ENCODE measurements at places on chromosomes 6 and 20.

DNA sequence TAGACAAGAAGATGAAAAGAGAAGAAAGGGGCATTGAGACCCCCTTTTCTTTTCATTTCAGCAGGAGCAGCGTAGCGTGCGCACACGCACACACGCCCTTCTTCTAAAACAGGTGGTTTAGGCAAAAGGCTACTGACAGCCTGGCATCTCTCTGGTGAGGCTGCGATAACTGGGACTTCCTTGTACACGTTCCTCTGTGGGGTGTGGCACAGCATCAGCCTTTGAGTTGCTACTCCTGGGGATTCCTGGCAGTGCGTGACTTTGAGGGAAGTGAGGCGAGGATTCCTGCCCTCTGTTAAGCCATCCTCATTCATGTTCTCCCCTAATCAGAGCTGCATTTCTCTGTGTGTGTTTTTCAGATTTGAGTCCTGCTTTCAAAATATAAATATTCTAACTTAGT, 94.7 kb downstream of the TMEM170B start:
- peak; percentile 6 for DNase-seq

DNA sequence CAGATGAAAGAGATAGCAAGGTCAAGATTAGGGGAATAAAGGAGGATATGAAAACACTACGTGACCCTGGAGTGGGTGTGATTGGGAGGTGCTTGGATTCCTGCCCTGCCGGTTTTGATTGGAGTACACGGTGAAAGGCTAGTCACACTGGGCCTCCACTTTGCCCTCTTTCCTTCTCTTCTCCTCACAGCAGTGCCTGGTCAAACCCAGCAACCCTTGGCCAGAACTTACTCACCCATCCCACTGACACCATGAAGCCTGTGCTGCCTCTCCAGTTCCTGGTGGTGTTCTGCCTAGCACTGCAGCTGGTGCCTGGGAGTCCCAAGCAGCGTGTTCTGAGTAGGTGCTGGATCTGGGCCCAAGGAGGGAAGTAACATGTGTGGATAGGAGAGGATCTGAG, at the start of gene WFDC13:
WFDC13 (plus strand) TSS at position 166 of the 400 bp plus-strand sequence; CDS start at position 252, 86 bp downstream.
- DNase-seq, result no peak

- DNase-seq, result no peak
These were observed 114.1 kb downstream of the ERMARD start for GRCh38 chr6:169865346-169866139.

GRCh38 chr6:15627821-15628220, 35.0 kb downstream of the DTNBP1 start:
- no peak for DNase-seq

- no peak for DNase-seq
These were observed 93.9 kb downstream of the ARID1B start for GRCh38 chr6:156870924-156871539.

- DNase-seq, result no peak
These were observed 186.2 kb upstream of the SYNDIG1 start for GRCh38 chr20:24283186-24283585.

GRCh38 chr6:72809746-72810379, 188.0 kb downstream of the KCNQ5 start:
- DNase-seq, result no peak

DNA sequence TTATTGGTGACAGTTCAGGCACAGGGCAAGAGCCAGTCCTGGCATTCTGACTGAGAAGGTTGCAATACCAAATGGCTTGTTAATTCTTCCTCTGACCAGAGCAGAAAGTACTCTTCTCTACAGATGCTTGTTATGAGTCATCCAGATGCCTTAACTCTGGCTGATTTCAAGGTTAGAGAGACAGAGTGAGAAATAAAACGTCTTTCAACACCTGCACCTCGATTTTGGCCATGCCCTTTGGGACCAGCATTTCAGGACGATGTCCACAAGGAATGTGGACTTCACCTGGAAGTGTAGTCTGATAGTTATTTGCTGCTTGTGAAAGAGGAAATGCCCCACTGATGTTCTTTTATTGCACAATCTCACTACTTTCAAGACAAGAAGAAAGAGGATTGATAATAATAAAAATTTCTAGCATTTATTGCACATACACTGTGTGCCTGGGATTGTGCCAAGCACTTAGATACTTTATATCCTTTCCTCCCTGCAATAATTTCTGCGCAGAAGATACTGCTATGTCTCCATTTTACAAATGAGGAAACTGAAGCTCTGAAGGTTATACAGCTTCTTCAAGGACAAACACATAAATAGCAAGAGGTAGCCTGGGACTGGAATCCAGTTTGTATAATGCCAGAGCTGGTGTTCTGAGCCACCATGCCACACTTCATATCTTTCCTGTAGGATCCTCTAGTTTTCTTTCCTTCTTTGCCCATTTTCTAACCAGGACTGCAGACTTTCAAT, 33.5 kb upstream of the MCM3 start:
- peak; percentile 23 for DNase-seq

DNA sequence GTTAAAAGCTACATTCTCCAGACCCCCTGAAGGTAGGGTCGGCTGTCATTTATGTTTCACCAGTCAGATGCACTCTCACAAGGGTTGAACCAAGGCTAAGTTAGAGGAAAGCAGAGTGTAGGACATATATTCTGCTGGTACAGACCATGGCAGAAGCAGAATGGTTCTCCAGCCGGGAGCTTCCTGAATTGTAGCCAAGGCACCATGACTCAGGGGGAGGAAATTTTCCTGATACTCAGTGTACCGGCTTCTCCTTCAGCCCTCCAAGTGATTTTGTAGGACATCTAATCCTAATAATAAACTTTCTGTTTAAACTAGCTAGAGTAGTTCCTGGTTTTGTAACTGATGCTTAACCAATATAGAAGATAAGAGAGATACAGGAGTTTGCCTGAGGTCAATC, 14.2 kb upstream of the SLPI start:
- DNase-seq, result no peak

DNA sequence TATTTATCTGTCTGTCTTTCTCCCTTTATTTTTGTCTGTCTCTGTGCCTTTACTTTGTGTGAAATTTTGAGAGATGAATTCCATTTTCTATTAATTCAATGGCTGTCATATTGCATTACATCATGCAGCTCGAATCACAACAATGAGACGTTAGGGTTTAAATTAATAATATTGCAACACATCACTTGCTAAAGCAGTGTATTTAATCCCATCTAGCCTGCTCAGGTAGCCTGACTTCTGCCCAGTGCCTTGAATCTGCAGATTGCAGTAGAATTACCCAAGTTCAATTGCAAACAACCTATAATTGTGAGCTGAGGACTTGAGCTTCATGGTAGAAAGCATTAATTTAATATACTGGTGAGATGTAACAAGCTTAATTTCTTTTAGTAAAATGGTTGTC, 235.7 kb upstream of the TSHZ2 start:
- no peak for DNase-seq

DNA sequence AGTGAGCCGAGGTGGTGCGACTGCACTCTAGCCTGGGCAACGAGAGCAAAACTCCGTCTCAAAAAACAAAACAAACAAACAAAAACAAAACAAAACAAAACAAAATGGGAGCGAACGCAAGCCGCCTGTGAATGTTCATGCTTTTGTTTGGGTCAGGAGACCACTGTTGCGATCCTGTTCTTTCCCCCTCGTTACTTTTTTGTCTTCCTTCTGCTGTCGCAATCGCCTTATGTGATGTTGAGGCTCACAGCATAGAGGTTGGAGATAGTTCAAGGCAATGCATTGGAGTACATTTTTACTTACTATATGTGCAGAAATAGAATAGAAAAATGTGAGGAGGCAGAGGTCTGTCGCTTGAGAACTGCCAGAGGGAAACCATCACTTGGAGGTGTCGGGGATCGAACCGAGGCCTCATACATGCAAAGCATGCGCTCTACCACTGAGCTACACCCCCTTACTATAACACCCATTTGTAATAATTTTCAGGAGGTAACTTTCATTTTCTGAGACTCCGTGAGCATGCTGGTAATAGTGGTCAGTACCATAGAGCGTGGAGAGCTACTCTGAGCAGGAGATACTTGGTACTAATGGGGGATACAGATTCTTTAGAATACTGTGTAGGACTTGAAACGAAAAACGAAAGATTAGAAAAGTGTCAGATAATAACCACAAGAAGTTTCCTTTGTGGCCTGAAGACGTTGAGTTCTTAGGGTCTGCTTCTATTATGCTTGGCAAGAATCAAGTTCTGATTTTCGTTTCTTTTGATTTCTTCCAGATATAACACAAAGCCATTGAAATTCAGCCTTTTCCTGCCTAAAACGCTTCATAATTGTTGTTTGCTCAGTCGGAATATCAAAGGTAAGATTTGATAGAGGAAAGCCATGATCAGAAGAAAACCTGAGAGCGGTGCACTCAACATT, 121.1 kb downstream of the TRIM27 start:
- peak; percentile 84 for DNase-seq

DNA sequence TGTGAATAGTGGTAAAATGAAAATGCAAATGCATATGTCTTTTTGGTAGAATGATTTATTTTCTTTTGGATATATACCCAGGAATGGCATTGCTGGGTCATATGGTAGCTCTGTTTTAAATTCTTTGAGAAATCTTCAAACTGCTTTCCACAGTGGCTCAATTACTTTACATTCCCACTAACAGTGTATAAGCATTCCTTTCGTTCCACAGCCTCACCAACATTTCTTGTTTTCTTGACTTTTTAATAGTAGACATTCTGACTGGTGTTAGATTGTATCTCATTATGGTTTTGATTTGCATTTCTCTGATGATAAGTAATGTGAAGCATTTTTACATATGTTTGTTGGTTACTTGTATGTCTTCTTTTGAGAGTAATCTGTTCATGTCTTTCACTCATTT, 144.0 kb downstream of the SIM1 start:
- DNase-seq, result no peak

- DNase-seq, result peak; percentile 72
These were observed 9.3 kb upstream of the ARID1B start for GRCh38 chr6:156767603-156768467.

DNA sequence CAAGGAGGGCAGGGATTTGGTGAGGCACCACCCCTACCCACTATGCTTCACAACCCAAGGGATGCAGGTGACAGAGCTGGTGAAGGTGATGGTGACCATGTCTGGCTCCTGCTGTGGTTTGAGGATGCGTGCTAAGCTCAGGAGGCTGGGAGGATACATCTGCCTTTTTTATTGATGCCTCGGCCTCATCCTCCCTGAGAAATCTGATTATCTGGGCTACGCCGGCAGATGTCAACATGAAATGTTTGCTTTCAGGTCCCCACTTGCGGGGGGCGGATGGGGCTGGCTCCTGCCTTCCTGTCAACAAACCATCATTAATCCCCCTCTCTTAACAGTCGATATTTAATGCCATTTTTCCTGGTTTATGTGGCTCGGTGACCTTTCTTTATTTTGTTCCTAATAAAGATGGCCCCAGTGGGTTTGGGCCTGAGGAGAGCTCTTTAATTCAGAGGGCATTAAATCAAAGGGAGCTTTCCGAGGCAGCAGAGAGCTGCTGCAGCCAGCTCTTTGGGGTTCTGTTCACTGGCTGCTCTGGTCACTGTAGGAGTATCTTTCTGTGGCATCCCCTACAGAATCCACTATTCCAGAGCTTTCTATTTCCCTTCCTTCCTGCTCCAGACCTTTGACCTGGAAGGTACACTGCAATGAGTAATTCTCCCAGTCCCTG, 33.5 kb upstream of the LRFN2 start:
- DNase-seq, result no peak

- DNase-seq, result no peak
These were observed 4.0 kb upstream of the CST1 start for GRCh38 chr20:23754731-23755130.

DNA sequence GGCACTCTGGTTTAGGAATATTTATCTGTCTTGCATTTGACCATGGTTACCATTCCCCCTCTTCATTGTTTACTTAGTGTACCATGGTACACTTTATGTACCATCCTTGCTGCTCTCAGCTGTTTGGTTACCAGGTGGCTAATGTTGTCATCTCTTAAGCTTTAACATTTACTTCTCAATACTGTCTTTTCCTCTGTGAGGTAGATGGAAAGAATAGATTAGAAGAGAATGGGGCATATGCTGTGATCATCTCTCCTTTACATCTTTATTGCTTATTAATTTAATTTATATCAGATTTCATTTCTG, 109.2 kb downstream of the NCOA3 start:
- DNase-seq, result no peak

DNA sequence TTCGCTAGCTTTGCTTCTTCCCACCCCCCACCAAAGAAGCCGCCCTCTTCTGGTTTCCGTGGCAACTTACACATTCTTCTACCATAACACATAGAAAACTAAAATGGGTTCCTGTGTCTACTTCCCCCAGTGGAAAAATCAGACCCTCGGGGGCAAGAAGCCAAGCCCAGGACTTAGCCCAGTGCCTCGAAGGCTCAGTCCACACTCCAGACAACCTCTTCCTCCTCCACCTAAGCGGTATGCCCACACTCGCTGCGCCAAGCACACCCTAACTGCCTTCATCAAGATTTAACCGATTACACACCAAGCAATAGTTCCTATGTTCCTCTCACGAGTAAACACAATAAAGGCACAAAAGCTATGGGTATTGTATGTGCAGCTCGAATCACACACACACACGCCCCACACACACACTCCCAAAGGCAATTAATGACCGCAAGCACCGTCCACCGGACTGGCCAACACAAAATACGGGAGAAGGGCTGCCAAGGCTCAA, 537 bp downstream of the PPIL4 start:
- DNase-seq, result peak; percentile 59

DNA sequence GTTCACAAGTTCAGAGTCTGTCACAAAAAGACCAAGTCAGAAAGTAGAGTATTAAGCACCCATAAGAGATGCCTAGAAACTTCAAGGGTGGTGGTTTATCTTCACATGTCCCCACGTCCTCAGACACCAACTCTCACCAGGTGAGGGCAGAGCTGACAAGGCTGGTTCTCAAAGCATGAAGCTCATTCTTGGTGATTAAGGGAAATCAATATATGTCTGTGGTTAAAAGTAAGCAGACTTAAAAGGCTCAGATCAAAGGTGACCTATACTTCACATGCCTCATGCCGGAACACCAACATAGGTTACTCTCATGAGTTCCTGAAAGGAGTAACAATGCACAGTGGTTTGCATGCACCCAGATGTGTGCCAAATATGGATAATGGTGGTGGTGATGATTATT, 27.0 kb downstream of the IL17A start:
- DNase-seq, result no peak

GRCh38 chr6:154995254-154996015, at the start of gene TIAM2:
TSS of gene TIAM2 (plus strand) at chr6:154995315. CDS start at chr6:155129224, 133,909 bp downstream.
- no peak for DNase-seq

GRCh38 chr6:109490713-109491112, 7.7 kb upstream of the ZBTB24 start:
- DNase-seq, result no peak

DNA sequence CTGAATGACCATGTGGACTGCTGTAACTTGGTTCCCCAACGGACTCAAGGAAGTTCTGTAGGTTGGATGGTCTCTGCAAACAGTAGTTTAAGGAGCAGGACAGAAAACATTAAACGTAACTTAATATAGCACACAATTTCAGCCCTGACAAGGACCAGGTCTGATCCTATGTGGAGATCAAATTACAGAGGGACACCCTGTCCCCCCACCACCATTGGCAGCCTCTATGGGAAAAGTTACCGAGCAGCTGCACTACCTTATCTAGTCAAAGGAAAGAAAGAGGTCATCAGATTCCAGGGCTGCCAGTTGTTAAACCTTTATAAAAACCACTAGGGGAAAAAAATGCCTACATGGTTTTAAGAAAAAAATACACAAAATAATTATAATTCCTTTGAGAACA, 191.5 kb upstream of the RSPO3 start:
- DNase-seq, result no peak
